ENCODE measurements at places on chromosomes 13 and 19. TPM values are rescaled to one million over a fixed set of nuclear protein-coding genes. Genes with fewer than 3 reads are reported as not detected.

Gene NFKBIB
- total RNA-seq: 44.7 TPM

Gene OR1M1
- total RNA-seq: not detected

Gene RNASEH2A
- total RNA-seq: 53.4 TPM

Gene KIR3DL2
- total RNA-seq: 1.8 TPM

Gene PDX1
- total RNA-seq: not detected

Gene ELAVL3
- total RNA-seq: not detected

Gene ZNF829
- total RNA-seq: 4.9 TPM

Gene SBNO2
- total RNA-seq: 74.7 TPM

Gene PHLDB3
- total RNA-seq: 11.2 TPM

Gene BRCA2
- 25.1 TPM for total RNA-seq

Gene GIPR
- total RNA-seq: 14.7 TPM

Gene ITGBL1
- total RNA-seq: 0.05 TPM

Gene APOC4
- total RNA-seq: not detected

Gene NKPD1
- total RNA-seq: 0.18 TPM

Gene MCEMP1
- total RNA-seq: not detected

- DNase-seq: no peak
These were observed 28.8 kb downstream of the FOXO1 start for GRCh38 chr13:40637643-40638042.

- no peak for DNase-seq
These were observed 88.4 kb downstream of the DNAJC15 start for GRCh38 chr13:43111559-43112400.

DNA sequence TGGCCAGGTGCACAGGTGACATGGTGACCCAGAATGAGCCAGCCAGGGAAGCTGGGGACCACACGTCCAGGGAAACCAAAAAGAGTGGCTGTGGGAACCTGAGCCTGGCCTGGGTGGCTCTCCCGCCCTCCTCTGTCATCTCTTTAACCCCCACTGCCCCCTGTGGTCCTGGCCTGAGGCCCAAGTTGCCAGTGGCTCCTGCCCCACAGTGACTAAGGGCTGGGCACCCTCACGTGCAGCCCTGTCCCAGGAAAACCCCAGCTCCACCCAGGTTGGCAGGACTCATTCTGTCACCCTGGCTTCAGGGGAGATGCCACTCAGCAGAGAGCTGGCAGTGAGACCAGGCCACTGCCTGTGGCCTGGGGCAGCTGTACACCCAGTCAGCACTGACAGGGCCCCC, 30.6 kb upstream of the ISYNA1 start:
- DNase-seq: no peak

DNA sequence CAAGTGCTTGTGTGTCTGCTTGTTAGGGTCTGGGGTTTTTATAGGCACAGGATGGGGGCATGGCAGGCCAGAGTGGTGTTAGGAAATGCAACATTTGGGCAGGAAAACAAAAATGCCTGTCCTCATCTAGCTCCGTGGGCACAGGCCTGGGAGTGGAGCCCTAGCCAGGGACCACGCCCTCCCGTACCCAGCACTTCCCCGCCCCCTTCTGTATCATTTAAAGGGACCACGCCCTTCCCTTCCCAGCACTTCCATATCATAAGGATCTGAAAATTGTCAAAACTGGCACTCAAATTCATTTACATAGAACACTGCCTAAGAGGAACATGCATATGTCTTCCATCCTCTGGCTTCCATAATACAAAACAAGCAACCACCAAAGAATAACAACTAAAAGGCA, 185.8 kb downstream of the B3GLCT start:
- DNase-seq: no peak

- DNase-seq: no peak
These were observed 179.5 kb downstream of the GGACT start for GRCh38 chr13:100409132-100409531.

DNA sequence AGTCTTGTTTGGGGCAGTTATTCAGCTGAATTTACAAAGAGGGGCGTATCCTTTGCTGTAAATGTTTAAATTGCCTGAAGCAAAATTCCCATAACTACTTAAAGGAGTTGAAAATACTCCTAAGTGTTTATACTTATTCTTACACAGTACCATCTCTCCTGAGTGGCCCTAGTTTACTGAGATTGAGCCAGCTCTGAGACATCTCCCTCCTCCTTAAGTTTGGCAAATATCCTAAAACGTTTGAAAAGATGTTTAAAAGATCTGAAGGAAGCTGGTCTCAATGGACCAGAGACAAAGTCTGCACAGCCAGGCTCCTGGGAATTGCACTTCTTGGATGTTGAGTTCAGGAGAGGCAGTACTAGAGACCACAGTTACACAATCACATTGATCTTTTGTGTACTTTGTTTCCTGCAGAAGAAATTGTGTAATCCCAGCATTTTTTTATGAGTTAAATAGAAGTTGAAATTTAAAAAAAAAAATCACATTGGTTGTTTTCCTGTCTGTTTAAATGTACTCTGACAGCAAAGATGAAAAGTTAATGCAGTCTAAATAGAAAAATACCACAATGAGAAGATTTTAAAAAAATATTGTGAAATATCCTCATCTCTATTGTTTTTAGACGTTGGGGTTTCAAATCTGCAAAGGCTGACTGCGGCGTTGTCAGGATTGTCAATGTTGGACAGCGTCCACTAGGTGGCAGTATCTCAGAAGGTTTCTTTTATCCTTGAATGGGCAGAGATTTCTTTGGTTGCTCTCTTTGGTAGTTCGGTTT, 20.7 kb downstream of the TNFSF11 start:
- peak; percentile 65 for DNase-seq

GRCh38 chr19:41940731-41941409, 12.6 kb upstream of the ERFL start:
- DNase-seq: no peak

GRCh38 chr13:97492257-97492656, 58.3 kb downstream of the RAP2A start:
- no peak for DNase-seq

DNA sequence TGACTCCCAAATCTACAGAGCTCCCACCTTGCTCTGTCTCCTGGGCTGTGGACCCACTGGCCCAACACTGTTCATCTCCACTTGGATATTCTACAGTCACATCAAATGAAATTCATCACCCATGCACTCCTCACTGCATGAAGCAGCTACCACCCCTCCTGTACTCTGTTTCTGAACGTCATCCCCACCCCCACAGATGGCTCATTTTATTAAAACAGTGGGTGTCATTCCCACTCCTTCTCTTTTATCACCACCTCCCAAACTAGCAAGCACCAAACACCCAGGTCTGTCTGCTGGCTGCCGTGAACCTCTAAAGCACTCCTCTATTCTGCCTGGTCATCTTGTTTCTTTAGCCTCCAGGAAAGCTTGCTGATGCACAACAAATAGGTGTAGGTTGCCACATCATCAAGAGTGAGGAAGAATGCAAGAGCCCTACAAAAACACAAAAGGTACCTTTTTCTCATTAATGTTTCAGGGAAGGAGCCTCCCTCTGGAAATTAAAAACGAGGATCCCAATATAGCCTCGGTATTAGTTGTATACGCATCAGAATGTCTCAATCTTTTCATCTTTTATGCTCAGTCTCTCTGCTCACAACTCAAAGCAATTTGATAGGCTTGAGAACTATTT, 91.8 kb downstream of the MIPEP start:
- DNase-seq: no peak

GRCh38 chr13:46738055-46738454, 58.9 kb downstream of the ESD start:
- no peak for DNase-seq

GRCh38 chr19:10079031-10079453, 7.1 kb upstream of the SHFL start:
- no peak for DNase-seq

GRCh38 chr13:52600666-52601065, 41.6 kb upstream of the HNRNPA1L2 start:
- no peak for DNase-seq

GRCh38 chr13:51844862-51845573, at the start of gene TMEM272:
Gene TMEM272 (minus strand): TSS chr13:51845177. CDS start chr13:51838530, 6,647 bp downstream.
- DNase-seq: no peak

DNA sequence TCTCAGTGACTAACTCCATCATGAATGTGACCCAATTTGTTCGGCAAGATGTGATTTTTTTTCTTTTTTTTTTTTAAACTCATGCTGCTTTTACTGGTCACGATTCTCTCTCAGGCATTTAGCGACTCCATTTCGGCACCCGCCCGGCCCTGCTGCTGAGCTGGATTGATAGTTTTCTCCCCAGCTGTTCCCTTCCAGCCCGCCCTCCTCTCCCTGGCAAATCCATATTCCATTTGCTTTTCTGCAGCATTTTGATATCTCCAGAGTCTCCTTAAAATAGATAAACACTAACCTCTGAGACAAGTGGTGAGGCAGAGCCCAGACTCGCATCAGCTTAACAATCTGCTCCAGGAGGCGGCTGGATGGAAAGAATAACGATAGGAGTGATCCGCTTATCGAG, 55.5 kb upstream of the KATNAL1 start:
- DNase-seq: no peak

DNA sequence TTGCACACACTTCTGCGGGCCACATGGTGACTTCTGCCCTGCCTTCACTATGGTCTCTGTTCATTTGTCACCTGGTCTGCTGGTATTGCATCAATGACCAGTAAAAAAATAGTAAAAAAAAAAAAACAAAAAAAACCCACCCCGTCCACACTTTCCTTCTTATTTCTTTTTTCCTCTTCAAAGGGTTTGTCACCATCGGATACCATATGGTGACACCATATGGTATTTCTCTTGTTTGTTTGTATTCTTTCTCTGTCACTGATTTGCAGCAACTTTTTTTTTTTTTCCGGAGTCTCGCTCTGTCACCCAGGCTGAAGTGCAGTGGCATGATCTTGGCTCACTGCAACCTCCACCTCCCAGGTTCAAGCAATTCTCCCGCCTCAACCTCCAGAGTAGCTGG, 26.2 kb upstream of the OR7C2 start:
- no peak for DNase-seq

DNA sequence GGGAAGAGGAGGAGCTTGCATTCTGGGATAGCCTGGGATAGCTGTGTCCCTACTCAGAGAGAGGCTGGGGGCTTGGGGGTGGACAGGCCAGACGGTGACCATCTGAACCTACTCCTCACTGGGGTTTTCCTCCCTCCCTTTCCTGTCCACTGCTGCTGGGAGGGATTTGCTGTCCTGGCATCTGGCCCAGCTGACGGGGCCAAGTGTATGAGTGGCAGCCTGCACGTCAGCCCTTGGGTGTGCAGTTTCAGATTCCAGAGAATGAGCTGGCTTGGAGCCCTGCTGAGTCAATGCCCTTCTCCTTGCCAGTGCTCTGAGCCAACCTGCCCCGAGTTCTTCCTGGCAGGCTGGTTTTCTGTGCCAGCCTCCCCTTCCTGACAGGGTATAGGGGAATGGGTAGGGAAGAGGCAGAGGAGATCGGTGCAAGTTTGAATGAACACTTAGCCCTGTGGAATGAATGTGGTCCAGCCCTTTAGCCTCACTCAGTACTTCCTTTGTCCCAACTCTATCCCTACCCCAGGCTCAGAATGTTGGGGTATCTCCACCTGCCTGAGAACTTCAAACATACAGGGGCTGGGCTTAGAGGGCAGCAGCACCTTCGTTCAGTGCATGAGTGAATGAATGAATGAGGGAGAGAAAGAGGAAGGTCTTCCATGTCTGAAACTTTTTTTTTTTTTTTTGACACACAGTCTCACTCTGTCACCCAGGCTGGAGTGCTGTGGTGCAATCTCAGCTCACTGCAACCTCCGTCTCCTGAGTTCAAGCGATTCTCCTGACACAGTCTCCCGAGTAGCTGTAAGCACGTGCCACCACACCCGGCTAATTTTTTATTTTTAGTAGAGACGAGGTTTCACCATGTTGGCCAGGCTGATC, 1.8 kb upstream of the ANGPTL4 start:
- no peak for DNase-seq

GRCh38 chr19:39402346-39403300, 4.0 kb upstream of the ZFP36 start:
- peak; percentile 92 for DNase-seq

DNA sequence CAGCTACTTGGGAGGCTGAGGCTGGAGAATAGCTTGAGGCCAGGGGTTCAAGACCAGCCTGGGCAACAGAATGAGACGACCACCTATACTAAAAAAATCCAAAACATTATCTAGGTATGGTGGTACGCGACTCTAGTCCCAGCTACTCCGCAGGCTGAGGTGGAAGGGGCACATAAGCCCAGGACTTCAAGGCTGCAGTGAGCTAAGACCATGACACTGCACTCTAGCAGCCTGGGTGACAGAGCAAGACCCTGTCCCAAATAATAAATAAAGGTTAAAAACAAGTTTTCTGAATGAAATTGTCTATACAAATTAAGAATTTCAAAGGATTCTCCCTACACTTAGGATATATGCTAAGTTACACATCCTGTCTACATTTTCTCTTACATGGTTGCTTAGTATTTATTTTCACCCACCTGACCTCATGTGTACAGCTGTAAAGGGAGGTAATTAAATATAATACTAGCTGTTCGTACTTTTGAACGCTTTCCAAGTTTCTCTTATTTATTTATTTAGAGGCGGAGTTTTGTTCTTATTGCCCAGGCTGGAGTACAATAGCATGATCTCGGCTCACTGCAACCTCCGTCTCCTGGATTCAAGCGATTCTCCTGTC, 1.6 kb downstream of the SLC25A30 start:
- no peak for DNase-seq

GRCh38 chr13:35354285-35354684, 122.2 kb downstream of the MAB21L1 start:
- no peak for DNase-seq

DNA sequence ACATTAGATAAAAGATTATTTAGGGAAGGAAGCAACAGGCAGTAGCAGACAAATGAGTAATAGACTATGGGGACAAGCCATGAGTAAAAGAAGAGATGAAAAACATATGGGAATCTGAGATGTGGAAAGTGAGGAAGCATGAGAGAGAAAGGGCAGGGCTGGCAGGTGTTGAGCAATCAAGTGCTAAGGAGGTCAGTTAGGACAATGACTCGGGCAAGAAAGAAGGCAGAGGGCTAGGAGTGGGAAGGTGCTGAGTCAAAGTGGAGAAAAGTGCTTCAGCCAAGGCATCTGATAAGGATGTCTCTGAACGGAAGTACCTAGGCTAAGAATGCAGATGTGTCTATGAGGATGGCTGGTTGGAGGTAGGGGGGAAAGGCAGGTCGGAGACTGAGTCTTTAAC, 291.9 kb upstream of the HTR2A start:
- no peak for DNase-seq

- no peak for DNase-seq
These were observed 64.5 kb upstream of the SLC10A2 start for GRCh38 chr13:103130681-103131210.

GRCh38 chr19:30881930-30882329, 467.3 kb downstream of the TSHZ3 start:
- no peak for DNase-seq

GRCh38 chr13:30125422-30126073, 181.8 kb downstream of the KATNAL1 start:
- no peak for DNase-seq

- no peak for DNase-seq
These were observed 51.1 kb downstream of the TNFRSF19 start for GRCh38 chr13:23621316-23621645.

GRCh38 chr13:42392180-42392579, 120.2 kb downstream of the AKAP11 start:
- DNase-seq: no peak
